ENCODE measurements at places on chromosomes 4 and X.

GRCh38 chrX:68146054-68146453 lies 287.2 kb downstream of the OPHN1 start:
- DNase-seq = peak; percentile 12

DNA sequence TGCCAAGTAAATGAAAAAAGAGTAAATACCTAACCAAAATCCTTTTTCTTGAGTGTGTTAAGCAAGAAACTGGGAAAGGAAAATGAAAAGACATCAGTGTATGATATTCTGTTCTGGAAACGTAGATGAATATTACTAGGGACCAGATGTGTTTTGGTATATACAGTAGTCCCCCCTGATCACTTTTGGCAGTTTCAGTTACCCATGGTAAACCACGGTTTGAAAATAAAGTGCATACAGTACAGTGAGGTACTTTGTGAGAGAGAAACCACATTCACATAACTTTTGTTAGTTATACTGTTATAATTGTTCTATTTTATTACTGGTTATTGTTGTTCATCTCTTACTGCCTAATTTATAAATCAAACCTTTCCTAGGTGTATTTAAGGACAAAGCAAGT lies 250.9 kb downstream of the TENM3 start:
- no peak for DNase-seq

GRCh38 chr4:68460085-68460484 lies 12.8 kb downstream of the TMPRSS11E start:
- no peak for DNase-seq

- peak; percentile 37 for DNase-seq
These were observed 180.0 kb downstream of the DHRSX start for GRCh38 chrX:2320580-2321327.

- no peak for DNase-seq
These were observed 32.0 kb upstream of the FGF16 start for GRCh38 chrX:77415161-77415560.

- DNase-seq = peak; percentile 49
These were observed 16.6 kb downstream of the DCK start for GRCh38 chr4:71009890-71010588.

DNA sequence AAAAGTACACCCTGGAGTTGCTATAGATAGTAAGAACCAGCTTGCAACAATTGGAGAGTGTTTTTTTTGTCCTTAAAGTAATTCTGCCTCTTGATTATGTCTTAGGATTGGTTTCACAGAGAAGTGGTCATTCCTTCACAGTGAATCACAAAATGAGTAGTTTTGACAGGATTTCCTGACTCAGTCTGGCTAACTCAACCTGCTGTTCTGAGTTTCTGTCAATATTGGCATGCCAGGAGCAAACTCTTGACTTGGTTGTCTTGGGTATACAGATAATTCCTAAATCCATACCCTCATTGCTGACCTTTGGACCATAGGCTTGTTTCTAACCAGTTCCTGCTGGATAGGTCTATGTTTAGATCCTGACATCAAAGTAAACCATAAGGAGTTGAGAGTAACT lies 9.4 kb downstream of the FHIP1A start:
- DNase-seq = no peak

GRCh38 chrX:151448509-151448908 lies 51.5 kb downstream of the VMA21 start:
- no peak for DNase-seq

DNA sequence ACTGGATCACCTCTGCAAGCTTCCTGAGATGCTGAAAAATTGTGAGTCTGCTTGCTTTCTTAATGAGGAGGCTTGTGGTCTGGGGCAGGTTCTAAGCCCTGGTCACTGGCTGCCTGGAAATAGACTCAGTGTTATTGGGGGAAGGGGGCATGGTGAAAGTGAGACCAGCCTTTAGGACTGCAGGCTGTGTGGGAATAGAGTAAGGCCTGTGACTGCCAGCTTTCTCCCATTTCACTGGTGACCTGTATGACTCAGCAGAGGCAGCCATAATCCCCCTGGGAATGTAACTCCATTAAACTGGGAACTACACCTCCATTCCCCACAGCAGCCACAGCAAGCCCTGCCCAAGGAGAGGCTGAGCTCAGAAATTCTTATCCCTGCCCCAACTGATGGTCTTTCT lies 55.9 kb upstream of the IL15 start:
- no peak for DNase-seq

Measured in SK-N-SH (cell line).